ENCODE measurements at places on chromosomes 7 and 10. TPM values are rescaled to one million over a fixed set of nuclear protein-coding genes. Genes with fewer than 3 reads are reported as not detected.

Gene DENND2A
- polyA plus RNA-seq, result not detected

Gene DLX6
- not detected for polyA plus RNA-seq

Gene MMD2
- polyA plus RNA-seq, result not detected

Gene CASP2
- polyA plus RNA-seq, result 36.3 TPM

Gene LRIT2
- polyA plus RNA-seq, result not detected

Gene HMX2
- polyA plus RNA-seq, result not detected

Gene TAS2R40
- not detected for polyA plus RNA-seq

Gene PTPRE
- 37.3 TPM for polyA plus RNA-seq

Gene ZNF394
- polyA plus RNA-seq, result 8.3 TPM

Gene GPR22
- not detected for polyA plus RNA-seq

Gene EEPD1
- polyA plus RNA-seq, result 0.40 TPM

Gene PODXL
- 86.4 TPM for polyA plus RNA-seq
